ENCODE measurements at places on chromosomes 13 and 19. TPM values are rescaled to one million over a fixed set of nuclear protein-coding genes. Genes with fewer than 3 reads are reported as not detected.
A peak's percentile ranks its signal among the peaks of the same experiment; 100 is the strongest.

METTL21C gene
- not detected for total RNA-seq

DCT gene
- 2.3 TPM for total RNA-seq

VASP gene
- 120 TPM for total RNA-seq

LSR gene
- 24.2 TPM for total RNA-seq

FFAR3 gene
- 8.8 TPM for total RNA-seq

ZNF549 gene
- total RNA-seq = 6.8 TPM

KLK7 gene
- not detected for total RNA-seq

- H3K27ac ChIP-seq = no peak overlapping the region
- peaks cover 5% of the 10 kb centered on the region for H3K27me3 ChIP-seq
- H3K4me3 ChIP-seq = no peak overlapping the region
Observed at GRCh38 chr13:21777813-21778212, 106.9 kb downstream of the FGF9 start.

- H3K27me3 ChIP-seq = no peaks in the 10 kb centered on the region
- H3K36me3 ChIP-seq = no peaks in the 10 kb centered on the region
- no peak overlapping the region for H3K4me3 ChIP-seq
- no peaks in the 10 kb centered on the region for H3K4me1 ChIP-seq
- no peak for DNase-seq
Observed at GRCh38 chr13:64397701-64398100, 2832.4 kb downstream of the PCDH9 start.

GRCh38 chr13:111546921-111547675 lies 226.7 kb downstream of the TEX29 start:
- H3K27me3 ChIP-seq = no peaks in the 10 kb centered on the region
- H3K4me1 ChIP-seq = no peaks in the 10 kb centered on the region
- H3K27ac ChIP-seq = no peak overlapping the region
- no peak for DNase-seq
- H3K36me3 ChIP-seq = peaks cover 3% of the 10 kb centered on the region

DNA sequence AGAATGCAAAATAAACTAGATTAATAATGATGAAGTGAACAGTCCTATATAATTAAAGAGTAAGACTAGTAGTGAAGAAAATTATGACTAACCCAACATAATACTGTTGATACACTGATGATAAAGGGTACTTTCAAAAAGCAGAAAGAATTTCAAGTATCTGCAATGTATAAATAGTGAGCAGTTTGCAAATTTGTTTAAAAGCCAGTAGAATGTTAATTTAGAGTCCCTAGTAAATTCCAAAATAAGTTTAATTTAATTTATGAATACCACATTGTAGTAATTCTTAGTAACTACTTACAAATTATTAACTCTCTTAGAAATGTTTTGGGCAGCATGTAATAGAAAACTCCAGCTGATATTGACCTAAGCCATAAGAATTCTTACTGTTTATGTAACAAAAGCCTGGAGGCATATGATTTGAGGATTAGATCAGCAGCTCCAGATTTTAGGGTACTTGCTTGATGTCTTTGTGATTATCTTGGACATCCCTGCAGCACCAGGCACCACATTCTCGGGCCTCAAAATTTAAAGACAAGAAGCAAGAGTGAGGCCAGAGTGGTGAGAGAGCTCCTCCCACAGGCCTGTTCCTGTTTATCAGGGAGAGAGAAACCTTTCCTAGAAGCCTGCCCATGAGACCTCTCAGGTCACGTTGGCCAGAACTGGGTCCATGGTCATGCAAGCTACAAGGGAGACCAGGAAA lies 67.6 kb upstream of the TDRD3 start:
- H3K4me1 ChIP-seq = no peaks in the 10 kb centered on the region
- DNase-seq = peak; percentile 18
- peaks cover 14% of the 10 kb centered on the region for H3K27me3 ChIP-seq
- H3K4me3 ChIP-seq = no peak overlapping the region

DNA sequence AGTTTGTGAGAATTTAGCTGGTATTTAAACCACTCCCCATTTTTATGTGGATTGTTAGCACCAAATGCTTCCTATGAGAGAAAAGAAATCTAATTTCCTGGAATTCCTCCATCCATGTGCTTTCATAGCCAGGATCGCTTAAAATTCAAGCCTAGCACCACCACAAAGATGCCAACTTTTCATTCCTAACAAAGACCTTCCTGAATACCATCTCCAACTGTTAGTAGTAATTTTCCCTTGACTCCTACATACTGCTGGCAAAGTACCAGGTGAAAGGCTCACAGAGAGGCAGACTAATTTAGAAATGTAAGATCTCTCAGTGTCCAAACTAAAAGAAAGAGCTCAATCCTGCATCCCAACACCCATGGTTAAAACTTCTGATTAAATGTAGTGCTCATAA lies 386.3 kb downstream of the KCTD12 start:
- no peaks in the 10 kb centered on the region for H3K36me3 ChIP-seq
- peaks cover 14% of the 10 kb centered on the region for H3K27me3 ChIP-seq
- H3K27ac ChIP-seq = no peak overlapping the region
- DNase-seq = no peak
- H3K4me3 ChIP-seq = no peak overlapping the region

DNA sequence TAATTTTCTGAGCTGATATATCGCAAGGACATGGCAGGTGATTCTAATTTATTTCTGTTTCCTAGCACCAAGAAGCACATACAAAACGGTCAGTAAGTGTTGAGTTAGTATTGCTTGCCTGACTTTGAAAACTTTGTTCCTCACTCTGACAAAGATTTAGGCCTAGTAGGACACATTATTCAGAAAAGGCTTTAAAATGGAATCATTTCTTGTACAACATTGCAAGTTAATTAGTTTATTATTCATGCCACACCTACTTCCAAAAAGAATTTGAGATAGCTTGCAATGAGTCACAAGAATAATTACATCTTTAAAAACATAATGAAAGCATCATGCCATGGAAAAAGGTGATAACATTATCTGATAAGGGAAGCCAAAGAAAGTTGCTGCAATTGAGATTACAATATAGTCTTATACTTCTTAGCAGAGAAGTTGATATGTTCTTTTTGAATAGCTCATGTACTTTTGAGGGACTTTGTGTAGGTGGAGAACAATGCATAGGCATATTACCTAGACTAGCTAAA lies 474.2 kb downstream of the KLF5 start:
- H3K27me3 ChIP-seq = no peaks in the 10 kb centered on the region
- H3K4me1 ChIP-seq = no peaks in the 10 kb centered on the region
- no peak for DNase-seq
- no peak overlapping the region for H3K4me3 ChIP-seq
